Osteoblast (primary cell): ENCODE measurements at places on chromosomes 3 and 15. TPM values are rescaled to one million over a fixed set of nuclear protein-coding genes. Genes with fewer than 3 reads are reported as not detected.

The FSIP1 gene
- total RNA-seq: 2.1 and 3.6 TPM in 2 replicates

GRCh38 chr3:120286465-120286864 is 1.4 kb upstream of the GPR156 start:
- no peak for DNase-seq

DNA sequence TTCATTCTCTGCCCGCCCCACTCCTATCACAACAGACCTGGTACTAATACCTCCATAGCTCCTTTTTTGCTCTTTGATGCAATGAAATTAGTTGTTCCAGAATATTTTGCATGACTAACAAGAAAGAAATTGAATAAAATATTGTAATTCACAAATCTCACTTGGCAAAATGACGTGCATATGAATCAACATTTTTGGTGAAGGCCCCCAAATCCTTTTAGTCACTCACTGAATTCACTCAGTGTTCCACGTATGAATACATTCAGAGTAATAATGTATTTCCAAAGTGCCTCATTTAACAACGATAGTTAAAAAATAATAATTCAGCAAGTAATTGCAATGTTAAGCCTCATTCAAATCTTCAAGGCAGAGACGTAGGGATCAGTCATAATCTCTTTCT is 148.6 kb upstream of the STRIT1 start:
- DNase-seq: peak; percentile 50

GRCh38 chr15:66180531-66181097 is 72.9 kb downstream of the MEGF11 start:
- DNase-seq: peak; percentile 31

DNA sequence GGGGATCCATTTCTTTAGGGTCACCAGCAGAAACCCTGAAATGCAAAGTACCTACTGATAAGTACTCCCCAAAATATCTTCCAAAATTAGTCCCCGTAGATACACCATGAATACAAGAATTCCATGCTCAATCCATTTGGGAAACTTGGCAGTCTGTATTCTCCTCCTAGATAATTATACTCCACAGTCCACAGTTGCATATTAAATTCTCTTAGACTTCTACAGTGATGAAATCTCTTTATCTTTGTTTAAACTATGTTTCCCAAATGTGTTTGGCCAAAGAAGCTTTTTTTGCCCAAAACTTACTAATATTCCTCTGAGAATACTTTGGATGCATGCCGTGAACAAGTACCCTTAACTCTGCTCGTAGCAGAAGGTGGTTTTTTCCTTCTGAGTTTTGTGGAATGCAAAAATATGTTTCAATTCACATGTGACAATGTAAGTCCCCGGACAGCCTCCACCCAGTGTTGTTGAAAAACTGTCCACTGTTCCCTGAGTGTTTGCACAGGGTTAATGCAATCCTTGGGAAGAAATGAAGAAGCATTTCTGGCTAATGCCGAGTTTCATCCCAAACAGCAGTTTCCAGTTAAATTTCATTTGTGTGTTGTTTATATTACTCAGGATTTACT is 126.7 kb downstream of the ARNT2 start:
- DNase-seq: peak; percentile 71

GRCh38 chr15:91975241-91975978 is 121.9 kb downstream of the SLCO3A1 start:
- no peak for DNase-seq

The CD80 gene
- total RNA-seq: 2.5 and 3.2 TPM in 2 replicates

DNA sequence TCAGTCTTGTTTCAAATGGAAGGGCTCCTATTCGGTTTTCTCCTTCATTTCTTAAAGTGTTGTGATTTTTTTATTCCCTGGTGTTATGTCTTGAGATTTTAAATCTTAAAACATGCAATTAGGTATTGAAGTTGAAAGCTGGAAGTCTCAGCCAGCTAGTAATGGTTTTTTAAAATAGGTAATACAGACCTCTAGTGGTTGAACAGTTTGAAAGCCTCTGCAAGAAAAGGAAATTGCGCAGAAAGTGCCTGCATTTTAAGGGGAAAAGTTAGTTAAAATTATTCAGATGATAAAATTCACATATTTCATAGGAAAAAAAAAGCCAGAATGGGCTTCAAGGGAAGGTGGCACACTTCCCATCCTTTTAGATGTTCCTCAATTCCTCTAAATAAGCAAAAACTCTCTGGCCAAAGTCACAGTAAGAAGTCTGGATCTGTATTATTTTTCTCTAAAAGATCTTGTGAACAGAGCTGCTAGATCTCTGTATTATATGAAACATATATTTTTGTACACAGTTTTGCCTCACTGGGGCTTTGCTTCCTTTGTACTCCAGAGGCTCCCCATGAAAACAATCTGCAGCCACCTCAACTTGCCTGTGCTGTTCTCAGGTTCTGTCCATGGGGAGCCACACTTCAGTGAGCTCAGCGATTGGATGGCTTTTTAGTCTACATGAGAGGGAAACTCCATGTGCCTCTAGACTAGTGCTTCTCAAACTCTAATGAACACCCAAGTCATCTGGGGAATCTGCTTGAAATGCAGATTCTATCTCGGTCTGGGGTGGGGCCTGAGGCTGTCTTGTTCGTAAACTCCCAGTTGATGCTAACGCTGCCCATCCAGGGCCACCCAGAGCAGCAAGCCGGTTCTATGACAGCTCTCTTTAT is 21.5 kb downstream of the AGTR1 start:
- no peak for DNase-seq

- DNase-seq: no peak
These were observed 7.7 kb upstream of the DCP1A start for GRCh38 chr3:53354945-53355498.

- no peak for DNase-seq
These were observed 89.3 kb downstream of the RASA2 start for GRCh38 chr3:141575879-141576743.

The DUOX2 gene
- under 0.01 TPM in 1 of 2 replicates, not detected in the other for total RNA-seq

DNA sequence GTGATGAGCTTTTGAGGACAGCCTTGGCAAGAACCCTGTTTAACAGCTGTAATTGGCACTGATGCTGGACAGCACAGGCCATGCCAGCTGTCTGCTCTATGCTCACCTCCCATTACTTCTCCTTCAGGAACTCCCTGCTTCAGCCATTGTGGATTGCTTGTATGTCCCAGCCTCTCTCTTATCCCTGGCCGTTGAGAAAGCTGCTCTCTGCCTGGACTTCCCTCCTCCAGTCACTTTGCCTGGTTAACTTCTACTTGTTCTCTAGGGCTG is 444.5 kb downstream of the EPHB1 start:
- no peak for DNase-seq

The GOLGA6D gene
- total RNA-seq: not detected in 2 replicates

DNA sequence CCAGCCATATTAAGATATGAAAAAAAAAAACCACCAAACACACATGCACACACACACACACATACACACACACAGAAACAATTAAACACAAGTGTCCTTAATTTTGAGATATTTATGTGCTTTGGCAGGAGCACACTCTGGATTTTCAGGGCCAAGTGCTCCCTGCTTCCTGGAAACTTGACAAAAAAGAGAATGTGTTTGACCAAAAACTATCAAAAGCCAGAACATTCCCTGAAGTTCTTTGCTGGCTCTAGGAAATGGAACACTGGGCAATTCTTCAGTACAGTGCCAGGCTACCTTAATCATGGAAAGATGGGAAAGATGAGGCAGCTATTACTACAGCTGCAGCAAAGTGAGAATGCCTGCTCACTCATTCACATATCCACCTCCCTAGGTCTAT is 44.6 kb downstream of the P3H2 start:
- DNase-seq: no peak

- DNase-seq: no peak
These were observed 92.6 kb upstream of the STT3B start for GRCh38 chr3:31439890-31440750.

GRCh38 chr3:94587291-94587690 is 524.4 kb downstream of the NSUN3 start:
- no peak for DNase-seq

DNA sequence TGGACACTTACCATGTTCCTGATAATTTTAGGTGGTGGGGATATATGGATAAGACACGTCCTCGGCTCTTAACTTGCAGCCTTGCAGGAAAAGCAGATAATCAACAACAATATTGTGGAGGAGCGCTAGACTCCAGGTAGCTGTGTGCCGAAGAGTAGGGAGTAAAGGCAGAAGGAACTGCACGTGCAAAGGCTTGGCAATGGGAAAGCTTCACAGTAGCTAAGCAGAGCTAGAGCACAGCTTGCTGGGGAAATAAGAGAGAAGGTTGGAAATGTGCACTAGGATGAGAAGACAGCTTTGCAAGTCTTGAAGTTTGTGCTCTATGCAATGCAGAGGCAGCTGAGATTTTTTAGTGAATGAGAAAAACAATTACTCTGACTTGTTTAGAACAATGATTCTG is 12.4 kb downstream of the PSMA4 start:
- DNase-seq: no peak

DNA sequence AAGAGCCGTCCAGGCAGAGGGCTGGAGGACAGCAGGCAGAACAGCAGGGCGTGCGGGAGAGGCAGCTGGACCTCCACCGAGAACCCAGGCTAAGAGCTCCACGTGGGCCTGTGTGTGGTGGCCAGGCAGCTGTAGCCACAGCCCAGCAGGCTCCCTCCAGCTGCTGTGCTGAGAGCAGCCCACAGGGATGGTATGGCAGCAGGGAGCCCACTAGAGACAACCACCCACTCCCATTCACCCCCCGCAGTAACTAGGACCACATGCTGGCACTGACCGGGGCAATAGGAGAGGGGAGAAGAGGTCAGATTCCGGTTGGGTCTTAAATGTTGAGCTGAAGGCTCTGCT is 25.6 kb upstream of the MUSTN1 start:
- DNase-seq: no peak

DNA sequence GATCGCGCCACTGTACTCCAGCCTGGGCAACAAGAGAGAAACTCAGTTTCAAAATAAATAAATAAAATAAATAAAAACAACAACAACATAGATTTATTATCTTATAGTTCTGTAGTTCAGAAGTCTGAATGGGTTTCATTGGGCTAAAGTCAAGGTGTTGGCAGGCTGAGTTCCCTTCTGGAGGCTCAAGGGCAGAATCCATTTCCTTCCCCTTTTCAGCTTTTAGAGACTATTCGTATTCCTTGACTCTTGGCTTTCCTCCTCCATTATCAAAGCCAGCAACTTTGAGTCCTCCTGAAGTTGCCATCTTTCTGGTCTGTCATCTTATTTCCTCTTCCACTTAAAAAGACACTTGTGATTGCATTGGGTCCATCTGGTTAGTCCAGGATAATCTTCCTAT is 12.1 kb downstream of the BLM start:
- no peak for DNase-seq

DNA sequence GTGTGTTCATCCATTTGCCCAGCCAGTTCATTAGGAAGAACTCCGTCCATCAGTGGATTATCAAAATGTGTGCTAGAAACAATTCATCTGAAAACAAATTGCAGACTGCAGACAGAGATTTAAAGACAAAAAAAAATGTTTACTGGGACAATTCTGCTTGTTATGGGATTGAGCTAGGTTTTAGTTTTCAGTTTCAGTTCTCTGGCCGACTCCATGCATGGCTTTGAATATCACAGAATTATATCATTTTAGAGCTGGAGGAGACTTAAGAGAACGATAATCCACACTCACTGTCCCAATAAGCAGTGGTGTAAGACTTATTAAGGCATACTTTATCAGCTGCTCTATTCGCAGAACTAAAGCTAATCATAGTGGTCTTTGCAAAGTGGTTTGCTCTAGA is 51.1 kb downstream of the TFG start:
- DNase-seq: no peak

The AGTR1 gene
- 10.5 and 13.3 TPM in 2 replicates for total RNA-seq

The CFAP92 gene
- not detected in 2 replicates for total RNA-seq

The ISG20 gene
- total RNA-seq: 2.1 and 3.3 TPM in 2 replicates

The TNNC1 gene
- 0.29 and 0.36 TPM in 2 replicates for total RNA-seq

GRCh38 chr15:37107071-37107743 is 6.9 kb upstream of the MEIS2 start:
- no peak for DNase-seq

The DHFR2 gene
- total RNA-seq: 3.5 and 4.7 TPM in 2 replicates

DNA sequence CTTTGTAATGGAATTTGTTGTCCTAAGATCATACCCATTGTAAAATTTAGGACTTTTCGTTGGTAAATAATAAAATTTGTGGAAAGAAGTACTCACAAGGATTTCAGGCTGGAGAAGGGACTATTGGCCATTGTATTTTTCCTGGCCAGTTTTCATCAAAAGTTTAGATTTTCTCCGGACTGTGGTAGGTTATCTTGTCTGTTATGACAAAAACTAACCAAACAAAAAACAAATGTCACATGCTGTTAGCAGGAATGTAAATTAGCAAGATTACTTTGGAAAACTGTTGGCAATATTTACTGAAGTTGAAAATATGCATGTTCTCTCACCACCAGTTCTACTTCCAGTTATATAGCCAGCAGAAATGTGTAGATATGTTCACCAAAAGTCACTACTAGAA is 27.8 kb downstream of the PDE8A start:
- no peak for DNase-seq

The PPP2R3A gene
- 23.9 and 24.2 TPM in 2 replicates for total RNA-seq

GRCh38 chr3:18047052-18047451 is 304.6 kb upstream of the TBC1D5 start:
- no peak for DNase-seq

The ZBED2 gene
- under 0.01 TPM in 1 of 2 replicates, not detected in the other for total RNA-seq

The CPLX3 gene
- not detected in 2 replicates for total RNA-seq

DNA sequence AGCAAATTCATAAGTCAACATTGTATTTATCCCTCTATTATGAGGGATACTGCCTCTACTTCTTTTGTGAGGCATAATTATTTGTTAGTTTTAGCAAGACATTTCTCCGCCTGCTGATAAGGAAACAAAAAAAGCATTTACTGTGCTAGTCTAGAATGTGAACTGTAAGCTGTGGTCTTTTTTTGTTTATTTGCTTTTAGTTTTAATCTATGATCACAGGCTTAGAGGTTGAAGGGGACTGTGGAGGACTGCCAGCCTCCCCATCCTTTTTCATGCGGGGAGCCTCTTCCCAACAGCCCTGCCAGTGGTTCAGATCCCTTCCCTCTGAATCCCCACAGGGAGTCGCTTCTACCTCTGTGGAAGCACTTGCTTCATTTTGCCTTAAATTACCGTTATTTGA is 331.0 kb upstream of the ROPN1 start:
- no peak for DNase-seq

- peak; percentile 82 for DNase-seq
These were observed 6.7 kb upstream of the CMTM7 start for GRCh38 chr3:32384938-32385337.

GRCh38 chr3:73041537-73041936 is 19.9 kb upstream of the EBLN2 start:
- DNase-seq: no peak

DNA sequence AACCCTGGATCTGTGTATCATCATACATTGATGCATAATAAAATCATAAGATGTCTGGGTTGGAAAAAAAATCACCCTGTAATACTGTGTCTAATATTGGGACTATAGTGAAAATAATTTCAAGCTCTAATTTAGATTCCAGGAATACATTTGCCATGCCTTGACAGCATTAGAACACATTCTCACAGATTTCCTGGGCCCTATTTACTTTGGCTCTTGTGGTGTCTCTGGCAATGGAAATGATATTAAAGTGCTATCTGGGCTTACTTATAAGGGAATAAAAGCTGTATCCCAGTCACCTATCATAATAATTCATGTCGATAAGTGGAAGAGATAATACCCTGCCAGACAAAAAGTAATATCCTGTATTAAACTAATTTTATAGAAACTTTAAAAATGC is 472.0 kb downstream of the ZPLD1 start:
- no peak for DNase-seq

The SMCO1 gene
- total RNA-seq: not detected in 2 replicates
